Activated CD4-positive, alpha-beta T cell treated with anti-CD3 and anti-CD28 coated beads, Interleukin-2, amount 10 ng/mL, durations not matched to agents 7 days and 5 days (primary cell): ENCODE measurements at places on chromosomes 13 and 19. TPM values are rescaled to one million over a fixed set of nuclear protein-coding genes. Genes with fewer than 3 reads are reported as not detected.

DNA sequence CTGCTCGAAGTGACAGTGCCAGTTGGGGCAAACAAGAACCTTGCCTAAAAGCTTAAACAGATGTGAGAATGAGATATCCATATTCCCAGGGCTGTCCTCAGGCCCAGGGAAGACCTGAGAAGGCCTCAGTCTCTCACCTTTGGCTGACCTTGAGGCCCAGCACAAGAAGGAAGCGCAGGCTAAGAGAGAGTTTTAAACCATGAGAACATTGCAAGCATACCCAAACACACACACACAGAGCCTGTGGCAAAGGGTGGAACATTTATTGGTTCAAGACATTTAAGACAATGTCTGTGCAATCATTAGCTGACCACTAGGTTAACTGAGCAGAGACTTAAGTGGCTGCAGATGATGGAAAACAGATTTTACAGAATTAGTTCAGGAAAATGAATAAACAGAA, 248.2 kb downstream of the NBEA start:
- DNase-seq = no peak

The ZNF99 gene
- not detected for total RNA-seq

The PODNL1 gene
- 0.58 TPM for total RNA-seq

The ICAM4 gene
- total RNA-seq = 1.4 TPM

DNA sequence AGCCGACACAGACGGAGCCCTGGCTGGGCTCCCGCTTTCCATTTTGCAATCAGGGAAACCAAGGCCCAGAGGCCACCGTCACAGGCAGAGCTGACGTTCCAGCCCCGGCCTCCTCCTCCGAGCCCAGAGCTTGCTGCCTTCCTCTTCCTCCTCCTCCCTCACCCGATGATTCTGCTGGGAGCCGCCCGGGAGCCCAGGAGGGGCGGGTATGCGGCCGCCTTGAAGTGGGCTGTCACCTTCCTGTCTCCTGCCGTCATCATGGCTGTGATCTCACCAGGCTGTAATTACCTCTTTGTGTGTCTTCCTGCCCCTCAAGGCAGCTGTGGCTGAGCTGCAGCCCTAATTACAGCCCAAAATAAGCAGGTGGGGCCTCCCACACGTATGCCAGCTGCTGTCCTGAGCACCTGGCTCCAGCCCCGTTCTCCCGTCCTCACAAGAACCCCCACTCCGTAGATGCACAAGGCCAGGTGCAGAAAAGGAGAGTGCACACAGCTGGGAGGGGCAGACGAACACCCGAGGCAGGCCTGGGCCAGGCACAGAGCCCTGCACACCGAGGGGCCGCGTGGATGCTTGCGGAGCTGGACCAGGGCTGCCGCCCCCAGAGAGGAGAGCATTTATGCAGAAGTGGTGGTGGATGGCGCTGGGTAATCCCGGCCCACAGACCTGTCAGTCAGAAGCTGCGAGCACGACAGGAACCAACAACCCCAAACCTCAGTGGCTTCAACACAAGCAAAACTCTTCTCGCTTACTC, 4.0 kb downstream of the TPGS1 start:
- DNase-seq = peak; percentile 92

- no peak for DNase-seq
Observed at GRCh38 chr19:29745253-29745652, 30.2 kb upstream of the C19orf12 start.

DNA sequence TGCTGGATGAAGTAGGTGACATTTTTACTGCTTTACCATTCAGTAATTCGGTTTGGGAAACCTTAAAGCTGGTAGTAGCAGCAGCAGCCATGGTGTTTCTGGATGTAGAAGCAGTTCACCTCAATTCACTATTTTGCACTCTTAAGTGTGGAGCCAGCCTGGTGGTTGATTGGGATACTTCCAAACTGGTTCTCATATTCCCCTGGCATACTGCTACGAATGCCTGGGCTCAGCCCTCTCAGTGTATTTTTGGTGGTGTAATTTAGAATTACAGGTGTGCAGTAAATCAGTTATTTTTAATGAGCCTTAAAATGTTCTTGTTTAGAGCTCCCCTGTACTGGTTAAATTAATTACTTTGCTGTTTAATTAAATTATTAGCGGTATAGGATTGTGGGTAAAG, 12.4 kb downstream of the HNRNPM start:
- DNase-seq = no peak

GRCh38 chr13:56706485-56706884, 434.2 kb upstream of the PRR20A start:
- no peak for DNase-seq

The CEACAM3 gene
- total RNA-seq = not detected

The TLE5 gene
- total RNA-seq = 837 TPM
